ENCODE measurements at places on chromosomes 7 and 10. TPM values are rescaled to one million over a fixed set of nuclear protein-coding genes. Genes with fewer than 3 reads are reported as not detected.

Gene STAMBPL1
- 5.8 TPM for total RNA-seq

Gene PDIA4
- total RNA-seq: 172 TPM

Gene ADCYAP1R1
- total RNA-seq: 2.2 TPM

Gene TUBB8
- total RNA-seq: not detected

Gene WASHC2A
- 38.6 TPM for total RNA-seq

Gene ELOVL3
- total RNA-seq: not detected

Gene ZNF107
- total RNA-seq: 8.5 TPM

Gene ASIC3
- total RNA-seq: not detected

Gene PRKAR2B
- total RNA-seq: 6.8 TPM

Gene CELF2
- 37.1 TPM for total RNA-seq

Gene STARD3NL
- total RNA-seq: 69.7 TPM

Gene COL13A1
- 0.40 TPM for total RNA-seq

Data from thyroid gland (tissue), 4 donors.